ENCODE measurements at places on chromosomes 3 and 15. TPM values are rescaled to one million over a fixed set of nuclear protein-coding genes. Genes with fewer than 3 reads are reported as not detected.

Gene IGDCC3
- total RNA-seq = not detected

Gene CLPX
- total RNA-seq = 33.9 TPM

Gene ADGRG7
- total RNA-seq = not detected

Gene HCN4
- not detected for total RNA-seq

Gene PPARG
- 60.0 TPM for total RNA-seq

Gene RPS27L
- total RNA-seq = 207 TPM

Measured in cardiac ventricle fibroblast (primary cell).